ENCODE measurements at places on chromosomes 1 and 21. TPM values are rescaled to one million over a fixed set of nuclear protein-coding genes. Genes with fewer than 3 reads are reported as not detected.

GRCh38 chr1:45876000-45876617 is 72.7 kb downstream of the MAST2 start:
- H3K36me3 ChIP-seq = no peaks in the 10 kb centered on the region
- peaks cover 6% of the 10 kb centered on the region for H3K4me1 ChIP-seq
- no peaks in the 10 kb centered on the region for H3K27me3 ChIP-seq

DNA sequence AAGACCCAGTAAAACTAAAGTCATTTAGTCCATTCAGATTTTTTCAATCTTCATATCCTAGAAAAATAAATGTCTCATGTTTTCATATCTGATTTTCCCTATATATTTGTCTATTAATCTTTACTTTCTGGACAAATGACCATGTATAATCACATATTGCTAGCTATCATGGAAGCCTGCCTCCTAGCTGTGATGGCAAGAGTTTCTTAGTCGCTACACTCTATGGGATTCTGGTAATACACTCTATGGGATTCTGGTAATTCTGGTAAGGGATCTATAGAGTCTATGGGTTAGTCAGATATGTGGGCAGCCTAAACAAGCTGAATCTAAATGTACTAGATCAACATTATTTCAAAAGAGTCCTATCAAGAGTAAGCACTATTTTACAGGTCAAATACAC is 198.7 kb upstream of the LHX8 start:
- H3K4me1 ChIP-seq = peaks cover 7% of the 10 kb centered on the region
- no peaks in the 10 kb centered on the region for H3K27me3 ChIP-seq
- H3K36me3 ChIP-seq = no peaks in the 10 kb centered on the region

DNA sequence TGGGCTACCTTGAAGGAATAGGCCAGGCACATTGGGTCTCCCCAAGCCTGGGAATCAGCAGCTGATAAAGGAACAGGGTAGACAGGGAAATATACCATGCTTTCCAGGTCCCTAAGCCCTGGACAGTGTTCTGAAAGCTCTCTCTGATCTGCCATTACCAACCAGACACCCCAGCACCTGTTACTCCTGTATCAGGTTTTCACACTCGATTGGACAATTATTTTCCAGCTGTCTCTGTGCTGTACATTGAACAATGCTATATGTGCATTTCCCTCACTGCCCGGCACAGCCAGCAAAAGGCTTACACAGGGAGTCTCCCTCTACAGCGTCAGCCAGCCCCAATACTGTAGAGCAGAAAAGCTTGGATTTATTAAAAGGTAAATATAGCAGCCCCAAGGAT is 4.7 kb downstream of the CFAP45 start:
- no peaks in the 10 kb centered on the region for H3K36me3 ChIP-seq
- H3K27ac ChIP-seq = no peak overlapping the region
- DNase-seq = no peak
- H3K27me3 ChIP-seq = no peaks in the 10 kb centered on the region
- H3K4me1 ChIP-seq = peaks cover 2% of the 10 kb centered on the region

DNA sequence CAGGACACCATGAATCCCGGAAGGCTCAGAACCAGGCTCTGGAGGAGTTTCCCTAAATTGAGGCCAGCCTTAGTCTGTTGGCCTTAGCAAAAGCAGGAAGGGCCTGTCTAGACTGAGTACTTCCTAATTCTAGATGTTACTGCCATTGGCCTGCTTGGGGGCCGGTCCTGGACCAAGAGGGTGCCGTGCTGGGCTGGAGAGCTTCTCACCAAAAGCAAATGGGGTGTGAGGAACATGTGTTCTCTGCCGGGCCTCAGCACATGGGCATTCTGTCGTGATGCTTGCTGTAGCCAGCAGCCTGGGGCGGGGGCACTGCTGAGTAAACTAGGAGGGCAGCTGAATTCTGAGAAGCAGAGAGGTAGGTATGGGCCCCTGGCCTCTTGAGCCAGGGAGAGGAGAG is 35.7 kb upstream of the MAN1C1 start:
- no peak overlapping the region for H3K4me3 ChIP-seq
- no peak overlapping the region for H3K27ac ChIP-seq
- DNase-seq = peak; percentile 45

DNA sequence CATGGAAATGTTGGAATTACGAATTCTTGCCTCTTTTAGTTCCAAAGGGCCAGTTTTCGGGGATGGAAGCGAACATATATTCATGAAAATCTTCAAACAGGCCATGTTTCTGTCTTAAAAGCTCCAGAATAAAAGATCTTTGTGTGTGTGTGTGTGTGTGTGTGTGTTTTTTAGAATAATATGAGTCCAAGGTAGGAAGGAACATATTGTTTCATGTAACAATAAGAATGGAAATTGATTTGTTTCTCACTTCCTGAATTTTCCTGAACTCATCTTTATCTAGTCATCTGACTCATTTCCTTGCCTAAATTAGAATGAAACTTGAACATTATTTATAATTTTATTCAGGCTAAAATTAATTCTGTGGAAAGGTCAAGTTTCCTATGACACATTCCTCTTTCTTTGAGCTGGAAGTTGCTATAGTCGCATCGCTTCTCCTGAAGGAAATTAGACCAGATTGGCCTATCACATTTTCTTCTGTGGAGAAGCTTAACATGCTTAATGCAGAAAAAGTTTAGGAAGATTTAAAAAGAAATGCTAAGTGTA is 805.1 kb upstream of the ADAMTS5 start:
- H3K4me1 ChIP-seq = no peaks in the 10 kb centered on the region
- no peaks in the 10 kb centered on the region for H3K36me3 ChIP-seq
- no peak overlapping the region for H3K4me3 ChIP-seq
- H3K27me3 ChIP-seq = no peaks in the 10 kb centered on the region
- no peak overlapping the region for H3K27ac ChIP-seq
- no peak for DNase-seq

DNA sequence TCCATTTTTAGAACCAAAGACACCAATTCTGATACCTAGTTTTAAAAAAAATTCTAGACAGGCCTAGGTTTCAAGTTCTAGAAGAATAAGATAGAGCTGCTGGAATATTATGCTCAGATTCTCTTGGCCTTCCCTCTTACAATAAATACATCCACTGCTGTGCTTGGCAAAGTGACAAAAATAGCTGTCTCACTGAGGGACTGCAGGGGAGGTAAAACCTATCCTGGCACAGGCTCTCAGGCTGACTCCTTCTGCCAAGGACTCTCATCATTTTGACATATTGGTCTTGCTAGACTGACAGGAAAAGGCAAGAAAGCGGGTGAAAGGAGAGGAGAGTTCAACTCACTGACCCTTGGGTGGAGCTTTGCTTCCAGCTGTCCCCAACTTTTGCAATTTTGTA is 197.0 kb upstream of the LHX8 start:
- DNase-seq = peak; percentile 67
- no peak overlapping the region for H3K27ac ChIP-seq
- H3K36me3 ChIP-seq = no peaks in the 10 kb centered on the region
- no peak overlapping the region for H3K4me3 ChIP-seq

DNA sequence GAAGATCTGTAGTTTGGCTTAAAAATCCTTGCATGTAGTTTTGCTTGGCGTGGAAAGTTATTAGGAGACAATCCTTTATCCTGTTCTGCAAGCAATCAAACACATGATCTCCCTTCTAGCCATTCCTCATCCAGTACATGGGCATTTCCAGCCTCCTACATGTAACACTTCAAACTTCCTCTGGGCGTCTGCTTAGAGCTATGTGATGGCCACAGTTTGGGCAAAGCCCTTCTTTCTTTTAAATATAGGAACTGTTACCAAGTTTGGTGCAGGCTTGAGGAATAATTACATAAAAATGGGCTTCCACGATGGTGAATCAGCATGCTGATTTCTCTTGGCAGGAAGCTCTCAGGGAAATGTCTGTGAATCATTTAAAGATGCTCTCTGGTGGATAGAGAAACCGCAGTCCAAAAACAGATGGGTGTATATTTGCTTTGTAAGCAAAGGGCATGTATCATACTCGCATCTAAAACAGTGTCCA is 176.9 kb upstream of the FMN2 start:
- no peaks in the 10 kb centered on the region for H3K36me3 ChIP-seq
- H3K4me1 ChIP-seq = no peaks in the 10 kb centered on the region
- H3K27me3 ChIP-seq = no peaks in the 10 kb centered on the region
- H3K4me3 ChIP-seq = no peak overlapping the region
- DNase-seq = no peak
- no peak overlapping the region for H3K27ac ChIP-seq

DNA sequence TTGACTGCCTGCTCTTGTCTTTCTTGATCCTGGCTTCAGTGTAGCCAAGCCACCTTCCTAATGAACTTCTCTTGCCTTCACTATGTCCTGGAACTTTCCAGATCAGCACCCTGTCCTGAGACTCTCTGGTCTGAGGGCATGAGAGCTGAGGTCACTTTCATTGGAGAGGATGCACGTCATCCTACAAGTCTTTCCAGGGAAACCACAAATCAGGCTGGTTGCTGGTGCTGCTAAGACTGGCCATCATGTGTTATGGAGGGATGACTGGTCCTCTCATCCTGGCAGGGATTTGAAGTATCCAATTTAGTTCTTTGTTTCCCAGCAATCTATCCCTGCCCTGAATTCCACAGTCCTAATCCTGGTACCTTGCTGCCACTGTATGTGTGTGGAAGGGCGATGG is 228.6 kb downstream of the GPATCH2 start:
- no peaks in the 10 kb centered on the region for H3K27me3 ChIP-seq
- H3K36me3 ChIP-seq = no peaks in the 10 kb centered on the region
- DNase-seq = no peak
- H3K4me1 ChIP-seq = no peaks in the 10 kb centered on the region

- peaks cover 4% of the 10 kb centered on the region for H3K27me3 ChIP-seq
- no peak for DNase-seq
- H3K27ac ChIP-seq = no peak overlapping the region
- no peaks in the 10 kb centered on the region for H3K4me1 ChIP-seq
- no peak overlapping the region for H3K4me3 ChIP-seq
These were observed 267.7 kb downstream of the PRDM2 start for GRCh38 chr1:13967707-13968106.

- DNase-seq = no peak
- no peak overlapping the region for H3K4me3 ChIP-seq
- no peaks in the 10 kb centered on the region for H3K4me1 ChIP-seq
- H3K36me3 ChIP-seq = no peaks in the 10 kb centered on the region
These were observed 53.4 kb downstream of the ZBTB18 start for GRCh38 chr1:244104309-244105060.

DNA sequence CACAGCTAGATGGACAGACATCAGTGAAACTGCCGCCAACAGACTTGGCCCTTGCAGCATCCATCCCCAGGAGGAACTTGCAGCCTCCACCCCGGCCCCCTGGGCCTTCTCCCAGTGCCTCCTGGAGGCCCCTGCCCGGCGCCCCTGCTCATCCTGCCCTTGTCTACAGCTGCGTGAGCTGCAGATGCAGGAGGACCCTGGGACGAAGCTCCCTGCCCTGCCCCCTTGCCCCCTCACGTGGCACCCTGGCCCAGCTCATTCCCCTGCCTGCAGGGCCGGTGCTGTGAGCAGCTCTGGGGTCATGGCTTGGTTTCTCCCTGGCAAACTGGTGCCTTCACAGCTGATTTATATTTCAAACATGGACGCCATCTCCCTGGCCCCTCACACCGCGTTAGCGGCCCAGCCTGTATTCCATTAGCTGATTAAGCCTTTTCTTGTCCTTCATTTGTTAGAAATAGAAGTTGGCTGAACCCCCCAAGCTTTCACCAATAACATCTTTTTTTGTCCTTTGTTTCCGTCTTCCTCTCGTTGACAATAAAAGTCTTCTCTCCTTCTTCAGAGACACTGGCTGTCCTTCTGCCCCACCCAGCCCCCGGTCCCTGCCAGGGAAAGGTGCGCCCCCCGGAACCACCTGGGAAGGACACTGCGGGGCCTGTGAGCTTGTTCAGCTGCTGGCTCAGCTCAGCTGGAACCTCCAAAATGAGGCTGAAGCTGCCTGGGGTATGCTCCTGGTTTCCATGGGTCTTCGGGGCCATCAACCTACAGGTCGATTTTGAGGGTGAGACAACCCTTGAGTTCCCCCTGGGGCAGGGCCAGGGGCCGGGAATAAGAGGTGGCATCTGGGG is 34.0 kb upstream of the SLC19A1 start:
- no peaks in the 10 kb centered on the region for H3K4me1 ChIP-seq
- no peaks in the 10 kb centered on the region for H3K27me3 ChIP-seq
- no peak overlapping the region for H3K4me3 ChIP-seq
- DNase-seq = no peak
- no peak overlapping the region for H3K27ac ChIP-seq

- H3K27me3 ChIP-seq = no peaks in the 10 kb centered on the region
- no peak overlapping the region for H3K27ac ChIP-seq
- no peak for DNase-seq
- peaks cover 6% of the 10 kb centered on the region for H3K4me1 ChIP-seq
These were observed 149.1 kb downstream of the OLFM3 start for GRCh38 chr1:101847626-101848025.

DNA sequence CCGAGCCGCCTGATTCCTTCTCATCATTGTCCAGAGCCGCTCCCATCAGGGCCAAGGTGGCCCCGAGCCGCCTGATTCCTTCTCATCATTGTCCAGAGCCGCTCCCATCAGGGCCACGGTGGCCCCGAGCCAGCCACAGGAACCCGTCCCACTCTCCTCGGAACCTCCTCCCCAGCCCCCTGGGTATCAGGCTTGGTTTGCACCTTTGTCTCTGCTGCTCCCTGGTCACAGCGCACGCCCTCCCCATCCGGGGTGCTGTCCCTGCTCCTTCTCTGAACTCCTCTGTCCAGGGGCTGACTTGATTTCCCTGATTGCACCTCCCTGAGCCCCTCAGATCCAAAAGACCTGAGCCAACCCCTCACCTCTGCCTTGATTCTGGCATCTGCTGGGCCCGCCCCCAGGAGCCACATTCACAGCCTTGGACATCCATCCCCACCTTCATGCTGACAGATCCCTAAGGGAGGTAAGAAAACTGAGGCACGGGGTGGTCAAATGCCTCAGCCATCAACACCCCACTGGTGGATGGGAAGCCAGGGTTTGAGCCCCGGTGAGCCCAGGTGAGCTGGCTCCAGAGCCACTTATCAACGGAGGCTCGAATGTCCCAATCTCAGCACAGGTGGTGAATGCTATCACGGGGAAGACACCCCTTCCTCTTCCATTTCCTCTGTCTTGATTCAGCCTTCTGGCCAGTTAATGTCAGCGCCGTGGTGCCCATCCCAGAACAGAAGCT is 25.6 kb upstream of the COL18A1 start:
- H3K27me3 ChIP-seq = no peaks in the 10 kb centered on the region
- H3K27ac ChIP-seq = no peak overlapping the region
- H3K4me1 ChIP-seq = no peaks in the 10 kb centered on the region
- no peak overlapping the region for H3K4me3 ChIP-seq
- no peak for DNase-seq

- H3K4me1 ChIP-seq = peaks cover 19% of the 10 kb centered on the region
- DNase-seq = no peak
- no peak overlapping the region for H3K4me3 ChIP-seq
- no peaks in the 10 kb centered on the region for H3K36me3 ChIP-seq
These were observed 443.7 kb downstream of the PTPRU start for GRCh38 chr1:29679828-29680558.

GRCh38 chr1:215932558-215932957 is 365.5 kb downstream of the KCTD3 start:
- H3K4me1 ChIP-seq = no peaks in the 10 kb centered on the region
- H3K27me3 ChIP-seq = no peaks in the 10 kb centered on the region
- no peaks in the 10 kb centered on the region for H3K36me3 ChIP-seq
- DNase-seq = no peak

- H3K27ac ChIP-seq = peak overlapping the region; percentile 60
- H3K4me1 ChIP-seq = peaks cover 7% of the 10 kb centered on the region
- H3K4me3 ChIP-seq = peak overlapping the region; percentile 96
These were observed 607 bp downstream of the BTG3 start for GRCh38 chr21:17612023-17612564.

AGMAT gene
- 0.70 TPM for total RNA-seq

BSND gene
- not detected for total RNA-seq

DNAJC6 gene
- 39.7 TPM for total RNA-seq

RGS5 gene
- total RNA-seq = 361 TPM

HTR6 gene
- total RNA-seq = not detected

PKP1 gene
- total RNA-seq = 0.03 TPM

TMEM59 gene
- 73.1 TPM for total RNA-seq

CHRM3 gene
- total RNA-seq = 0.28 TPM

FTCD gene
- 18.9 TPM for total RNA-seq

LMX1A gene
- total RNA-seq = not detected

TARDBP gene
- total RNA-seq = 67.0 TPM
